Activated CD8-positive, alpha-beta memory T cell treated with anti-CD3 and anti-CD28 coated beads, Interleukin-2, amount 10 ng/mL, durations not matched to agents 7 days and 5 days (primary cell): ENCODE measurements at places on chromosomes 16 and 17. TPM values are rescaled to one million over a fixed set of nuclear protein-coding genes. Genes with fewer than 3 reads are reported as not detected.

- no peaks in the 10 kb centered on the region for H3K27me3 ChIP-seq
- no peak for DNase-seq
- no peaks in the 10 kb centered on the region for H3K4me1 ChIP-seq
- no peak overlapping the region for H3K27ac ChIP-seq
- no peaks in the 10 kb centered on the region for H3K36me3 ChIP-seq
Observed at GRCh38 chr17:13153036-13153435, 135.2 kb upstream of the ELAC2 start.

- H3K36me3 ChIP-seq: no peaks in the 10 kb centered on the region
- peak overlapping the region; percentile 32 for H3K4me3 ChIP-seq
- DNase-seq: no peak
- H3K27ac ChIP-seq: no peak overlapping the region
Observed at GRCh38 chr17:80981062-80981902, 10.4 kb upstream of the CHMP6 start.

DNA sequence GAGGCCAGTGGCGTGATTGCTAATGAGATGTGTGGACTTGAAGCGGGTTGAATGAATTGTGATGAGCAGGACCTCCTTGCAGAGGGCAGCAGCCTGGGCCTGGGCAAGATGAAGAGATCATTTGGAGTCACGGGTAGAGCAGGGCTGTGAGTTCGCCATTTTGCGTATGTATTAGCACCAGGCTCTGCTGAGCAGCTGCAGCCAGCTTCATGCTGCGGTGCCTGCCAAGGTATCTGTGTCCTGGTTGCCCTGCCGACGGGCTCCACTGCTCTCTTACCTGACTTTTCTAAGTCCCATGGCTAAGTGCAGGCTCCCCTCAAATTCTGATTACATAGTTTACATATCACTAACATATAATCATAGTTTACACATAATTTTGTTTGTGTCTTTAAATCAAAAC lies 295.7 kb downstream of the SNX29 start:
- no peaks in the 10 kb centered on the region for H3K36me3 ChIP-seq
- no peak overlapping the region for H3K27ac ChIP-seq
- H3K4me1 ChIP-seq: no peaks in the 10 kb centered on the region
- no peaks in the 10 kb centered on the region for H3K27me3 ChIP-seq
- no peak overlapping the region for H3K4me3 ChIP-seq

DNA sequence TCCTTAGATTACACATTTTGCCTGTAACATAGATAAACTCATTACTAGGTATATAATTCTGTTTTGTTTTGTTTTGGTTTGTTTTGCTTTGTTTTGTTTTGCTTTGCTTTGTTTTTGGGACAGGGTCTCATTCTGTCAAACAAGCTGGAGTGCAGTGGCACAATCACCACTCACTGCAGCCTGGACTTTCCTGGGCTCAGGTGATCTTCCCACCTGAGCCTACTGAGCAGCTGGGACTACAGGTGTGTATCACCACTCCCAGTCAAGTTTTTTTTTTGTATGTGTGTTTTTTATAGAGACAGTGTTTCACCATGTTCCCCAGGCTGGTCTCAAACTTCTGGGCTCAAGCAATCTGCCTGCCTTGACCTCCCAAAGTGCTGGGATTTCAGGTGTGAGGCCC lies 1.3 kb upstream of the CCL4L2 start:
- peaks cover 71% of the 10 kb centered on the region for H3K4me1 ChIP-seq
- no peak overlapping the region for H3K4me3 ChIP-seq
- H3K27me3 ChIP-seq: peaks cover 2% of the 10 kb centered on the region
- H3K36me3 ChIP-seq: peaks cover 1% of the 10 kb centered on the region

The CDR2L gene
- total RNA-seq: 0.47 TPM

The KRT222 gene
- total RNA-seq: not detected

The PLEKHH3 gene
- 1.4 TPM for total RNA-seq

The POLG2 gene
- 47.3 TPM for total RNA-seq

The PIK3R6 gene
- 4.9 TPM for total RNA-seq
